ENCODE measurements at places on chromosomes 1 and 21.

DNA sequence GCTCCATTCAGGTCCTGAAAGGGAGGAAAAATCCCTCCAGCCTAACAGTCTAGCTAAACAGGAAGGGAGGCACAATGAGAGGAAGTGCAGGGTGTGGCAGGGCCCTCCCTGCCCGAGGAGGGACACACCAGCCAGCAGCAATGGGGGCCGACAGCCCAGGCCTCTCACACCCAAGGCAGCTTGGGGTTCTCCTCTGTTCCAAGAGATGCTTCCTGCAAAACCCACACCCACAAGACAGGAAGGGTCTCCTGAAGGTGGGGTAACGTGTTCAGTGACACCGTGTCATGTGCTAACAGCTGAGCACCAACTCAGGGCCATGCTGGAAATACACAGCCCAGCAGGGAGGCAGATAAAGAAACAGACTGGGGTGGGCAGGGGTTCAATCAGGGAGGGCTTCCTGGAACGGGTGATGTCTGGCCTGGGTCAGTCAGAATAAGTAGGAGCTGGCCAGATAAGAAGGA lies 10.2 kb downstream of the ECE1 start:
- DNase-seq: no peak

DNA sequence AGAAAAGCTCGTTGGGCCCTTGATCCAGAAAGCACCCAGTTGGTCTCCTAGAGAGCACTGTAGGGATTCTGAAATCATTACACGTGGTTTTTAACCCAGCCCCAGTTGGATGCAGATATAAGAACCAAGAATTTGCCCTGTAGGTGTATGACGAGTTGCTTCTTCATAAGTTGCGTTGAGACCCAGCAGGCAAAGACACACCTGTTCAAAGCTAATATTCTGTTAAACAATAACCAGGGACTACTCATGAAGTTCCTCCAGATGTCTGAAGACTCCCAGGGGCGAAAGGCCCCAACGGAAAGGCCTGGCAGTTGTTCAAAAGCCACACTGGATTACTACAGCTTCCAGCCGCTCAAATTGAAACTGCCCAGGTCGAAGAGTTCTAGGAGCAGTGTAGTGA lies 88.6 kb upstream of the HNRNPU start:
- peak; percentile 69 for DNase-seq

- DNase-seq: no peak
These were observed 194.6 kb downstream of the NRIP1 start for GRCh38 chr21:14869984-14870852.

- no peak for DNase-seq
These were observed 42.7 kb downstream of the RGL1 start for GRCh38 chr1:183847641-183848040.

GRCh38 chr1:33005838-33006421 lies 30.8 kb downstream of the AK2 start:
- no peak for DNase-seq

GRCh38 chr1:174623324-174624035 lies 175.7 kb downstream of the GPR52 start:
- no peak for DNase-seq

GRCh38 chr1:27513958-27514357 lies 24.0 kb upstream of the WASF2 start:
- no peak for DNase-seq

GRCh38 chr1:210437111-210437510 lies 108.4 kb downstream of the HHAT start:
- no peak for DNase-seq

Data from GM19239 (cell line).